ENCODE measurements at places on chromosomes 7 and 10. TPM values are rescaled to one million over a fixed set of nuclear protein-coding genes. Genes with fewer than 3 reads are reported as not detected.

The GPR15LG gene
- 0.36 TPM for total RNA-seq

DNA sequence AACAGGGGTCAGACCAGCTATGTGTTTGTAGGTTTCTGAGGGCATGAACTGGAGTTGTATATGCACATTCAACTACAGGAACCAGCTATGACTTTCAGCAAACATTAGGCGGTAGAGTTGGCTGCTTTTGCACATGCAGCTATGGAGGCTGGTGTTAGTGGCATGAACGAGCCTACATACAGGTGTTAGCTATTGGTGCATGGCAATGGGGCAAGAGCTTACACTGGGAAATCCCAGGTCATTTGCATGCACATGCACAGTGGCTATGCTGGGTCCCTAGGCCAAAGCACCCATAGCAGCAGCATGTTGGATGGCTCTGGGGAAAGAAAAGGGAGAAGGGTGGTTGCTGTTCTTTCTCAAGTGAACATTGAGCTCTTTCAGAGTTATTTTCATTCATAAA lies 1018.5 kb upstream of the PHF14 start:
- no peak for DNase-seq

DNA sequence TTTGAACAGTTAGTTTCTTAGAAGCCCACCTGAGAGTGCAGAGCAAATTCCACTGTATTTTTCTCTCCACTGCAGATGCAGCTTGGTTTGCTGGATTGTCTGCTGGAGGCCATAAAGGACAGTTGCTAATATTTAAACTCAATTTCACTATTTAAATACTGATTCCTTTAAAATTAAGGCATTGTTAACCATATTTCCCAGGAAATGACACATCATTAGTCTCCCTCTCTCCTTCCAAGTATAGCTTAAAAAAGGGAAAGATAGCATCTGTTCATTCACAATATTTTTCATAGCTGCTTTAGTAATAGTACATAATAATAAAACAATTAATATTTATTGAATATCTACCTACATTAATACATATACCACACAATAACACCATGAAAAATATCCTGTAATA lies 252.9 kb downstream of the HGF start:
- no peak for DNase-seq

DNA sequence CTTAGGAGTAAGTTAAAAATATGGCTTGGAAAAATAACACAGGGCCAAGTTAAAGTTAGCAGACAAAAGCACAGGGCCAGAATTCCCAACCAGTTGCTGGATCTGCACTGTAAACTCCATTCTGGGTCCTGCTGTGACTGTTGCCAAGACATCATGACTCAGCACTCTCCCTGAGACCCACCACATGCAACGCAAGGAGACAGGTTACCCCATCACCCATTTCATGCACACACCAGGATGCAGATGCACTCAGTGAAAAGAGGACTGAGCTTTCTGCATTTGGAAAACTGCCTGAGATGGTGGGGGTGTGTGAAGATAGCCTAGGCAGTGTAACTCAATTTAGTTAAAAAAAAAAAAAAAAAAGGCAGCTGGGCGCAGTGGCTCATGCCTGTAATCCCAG lies 97.6 kb upstream of the ZNF438 start:
- no peak for DNase-seq

DNA sequence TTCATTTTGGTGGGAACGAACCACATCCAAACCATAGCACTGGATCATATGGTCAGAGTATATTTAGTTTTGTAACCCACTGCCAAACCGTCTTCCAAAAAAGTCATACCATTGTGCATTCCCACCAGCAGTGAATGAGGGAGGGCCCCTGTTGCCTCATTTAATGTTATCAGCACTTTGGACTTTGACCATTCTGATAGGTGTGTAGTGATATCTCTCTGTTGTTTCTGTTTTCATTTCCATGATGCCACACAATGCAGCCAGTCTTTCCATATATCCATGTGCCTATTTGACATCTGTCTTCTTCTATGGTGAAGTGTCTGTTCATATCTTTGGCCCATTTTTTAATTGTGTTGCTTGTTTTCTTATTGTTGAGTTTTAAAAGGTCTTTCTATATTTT lies 105.0 kb upstream of the PPP2R2D start:
- DNase-seq, result no peak

DNA sequence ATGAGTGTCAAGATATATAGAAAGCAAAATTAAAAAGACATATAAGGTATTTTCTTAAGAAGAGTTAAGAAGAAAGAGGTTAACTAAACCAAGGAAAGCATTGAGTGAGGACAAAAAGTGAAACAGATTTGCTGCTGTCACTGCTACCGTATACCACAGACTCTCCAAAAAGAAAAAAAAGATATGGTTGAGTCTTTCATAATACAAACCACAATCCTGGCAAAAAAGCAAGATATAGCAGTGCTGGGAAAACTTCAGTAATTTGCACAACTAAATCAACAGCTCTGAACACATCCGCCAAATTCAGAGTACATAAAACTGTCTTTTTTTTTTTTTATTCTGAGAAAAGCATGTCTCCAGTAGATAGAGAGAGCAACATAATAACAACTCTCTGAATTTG lies 114.7 kb downstream of the ETV1 start:
- DNase-seq, result no peak

Measured in cerebellum (tissue), 4 donors.